Smooth muscle cell of the brain vasculature (primary cell): ENCODE measurements at places on chromosomes 7 and 10.
A peak's percentile ranks its signal among the peaks of the same experiment; 100 is the strongest.

GRCh38 chr10:32413513-32413912, 32.4 kb upstream of the CCDC7 start:
- no peak for DNase-seq

DNA sequence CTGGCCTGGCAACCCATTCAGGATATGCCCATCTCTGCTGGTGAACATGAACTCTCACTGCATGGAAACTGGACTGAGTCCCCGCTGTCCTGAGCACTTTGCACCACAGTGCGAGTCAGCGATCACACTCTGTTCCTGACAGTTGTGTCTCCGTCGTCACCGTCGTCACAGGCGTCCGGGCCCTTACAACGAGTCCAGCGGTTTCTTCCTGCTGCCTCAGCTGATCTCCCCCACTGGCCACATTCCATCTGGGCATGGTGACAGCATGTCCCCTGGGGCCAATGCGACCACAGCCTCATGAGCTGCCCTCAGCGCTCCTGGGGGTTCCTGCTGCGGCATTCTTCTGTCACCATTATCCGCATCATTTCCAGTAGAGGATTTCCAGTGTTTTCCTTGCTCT, 76.8 kb upstream of the KLF6 start:
- no peak for DNase-seq

GRCh38 chr7:157495594-157495993, 158.8 kb downstream of the DNAJB6 start:
- DNase-seq, result no peak

DNA sequence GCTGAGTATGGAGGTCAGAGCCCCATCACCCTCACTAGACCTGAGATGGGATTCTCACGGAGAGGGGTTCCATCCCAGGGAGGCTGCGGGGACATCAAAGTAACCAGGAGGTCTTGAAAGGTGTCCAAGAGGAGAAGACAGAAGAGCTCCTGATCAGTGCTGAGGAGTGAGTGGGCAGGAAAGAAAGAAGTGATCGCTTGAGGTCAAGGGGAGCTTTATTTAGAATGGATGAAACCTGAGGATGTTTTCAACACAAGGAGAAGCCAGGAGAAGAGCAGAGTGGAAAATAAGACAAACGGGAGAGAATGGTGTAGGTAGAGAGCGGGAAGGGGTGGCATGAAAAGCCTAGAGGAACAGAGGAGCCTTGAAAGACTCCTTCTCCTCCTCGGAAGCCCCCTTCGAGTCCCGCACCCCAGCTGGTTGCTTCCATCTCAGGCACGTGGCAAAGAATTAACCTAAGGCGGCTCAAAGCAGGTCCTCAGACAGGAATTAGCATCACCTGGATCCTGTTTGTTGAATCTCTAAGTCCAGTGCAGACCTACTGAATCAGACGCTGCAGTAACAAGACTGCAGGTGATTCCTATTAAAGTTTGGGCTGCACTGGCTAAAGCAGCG, 5.8 kb downstream of the SVIL start:
- no peak for DNase-seq

- DNase-seq, result no peak
Measured at GRCh38 chr7:24869572-24869971, 110.4 kb downstream of the OSBPL3 start.

DNA sequence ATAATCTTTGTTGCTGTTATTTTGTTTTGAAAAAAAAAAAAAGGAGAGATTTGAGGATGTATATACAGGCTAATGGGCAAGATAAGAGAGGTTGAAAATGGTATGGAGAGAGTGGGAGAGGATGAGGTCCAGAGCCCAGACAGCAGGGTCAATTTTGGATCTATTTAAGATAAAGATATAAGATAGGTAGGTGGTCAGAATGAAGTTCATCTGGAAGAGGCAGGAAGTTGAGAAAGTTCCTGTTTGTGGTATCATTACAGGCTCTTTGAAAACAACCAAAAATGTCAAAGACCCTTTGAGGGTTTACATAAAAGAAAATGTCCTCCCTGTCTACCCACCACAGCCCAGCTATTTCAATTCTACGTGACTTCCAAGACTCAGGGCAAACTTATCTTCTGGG, 7.5 kb downstream of the CEP41 start:
- DNase-seq, result no peak

- no peak for DNase-seq
Measured at GRCh38 chr10:100380400-100380799, 33.4 kb downstream of the SCD start.

DNA sequence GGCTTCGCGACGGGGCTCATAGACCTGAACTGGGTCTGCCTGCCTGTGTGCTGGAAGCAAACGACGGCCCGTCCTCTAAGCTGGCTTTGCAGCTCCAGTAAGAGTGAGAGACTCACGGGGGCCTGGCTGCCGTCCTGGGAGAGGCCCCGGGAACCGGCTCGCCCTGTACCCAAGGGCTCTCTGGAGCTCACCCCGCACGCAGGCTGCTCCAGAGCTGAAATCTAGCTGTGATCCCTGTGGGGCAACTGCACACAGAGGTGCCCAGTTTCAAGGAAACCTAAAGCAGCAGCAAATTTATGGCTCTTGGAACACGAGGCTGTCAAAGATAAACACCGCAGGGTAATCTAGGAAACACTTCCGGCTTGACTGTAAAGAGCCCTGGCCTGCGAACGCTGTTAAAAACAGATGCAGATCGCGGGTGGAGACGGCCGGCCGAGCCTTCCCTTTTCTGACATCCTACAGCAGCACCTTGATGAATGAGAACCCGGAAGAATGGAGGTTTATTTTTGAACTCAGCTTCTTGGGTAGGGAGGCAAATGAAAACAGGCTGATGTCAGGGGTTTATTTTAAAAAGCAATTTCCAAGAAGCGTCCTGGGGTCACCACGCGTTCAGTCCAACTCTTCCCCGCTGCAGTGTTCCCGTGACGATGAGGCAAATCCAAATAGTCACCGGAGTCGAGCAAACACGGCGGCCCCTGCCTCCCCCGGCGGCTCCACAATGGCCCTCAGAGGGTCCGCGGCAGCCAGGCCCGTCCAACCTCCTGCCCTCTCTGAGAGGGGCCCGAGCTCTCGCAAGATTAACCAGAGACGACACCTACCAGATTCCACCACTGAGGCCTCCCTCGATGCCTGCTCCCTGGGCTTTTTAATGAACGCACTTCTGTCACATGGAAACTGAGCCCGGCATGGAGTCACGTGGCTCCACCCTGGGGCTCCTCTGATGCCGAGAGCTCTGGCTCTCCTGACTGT, 29.6 kb downstream of the AMZ1 start:
- peak; percentile 28 for DNase-seq
